ENCODE measurements at places on chromosomes 12 and 14.

- no peak for DNase-seq
These were observed 459.5 kb downstream of the RMST start for GRCh38 chr12:97921979-97922722.

DNA sequence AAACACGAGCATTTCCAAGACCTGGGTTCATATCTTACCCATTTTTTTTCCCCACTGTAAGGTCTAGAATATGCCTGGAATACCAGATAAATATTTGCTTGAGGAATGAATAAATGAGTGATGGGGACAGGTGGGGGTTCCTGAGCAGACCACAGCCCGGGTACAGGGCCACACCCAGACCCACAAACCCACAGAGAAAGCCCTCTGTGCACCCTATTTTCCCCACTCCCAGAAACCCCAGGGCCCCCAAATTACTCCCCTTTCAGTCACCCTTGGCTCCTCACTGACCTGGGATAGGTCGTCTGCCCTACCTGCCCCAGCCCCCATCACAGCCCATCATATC lies 66.5 kb upstream of the DDX11 start:
- no peak for DNase-seq

GRCh38 chr12:8156845-8157244 lies at the start of gene ZNF705A:
Gene ZNF705A (plus strand): TSS chr12:8157015. CDS start chr12:8172626, 15,611 bp downstream.
- no peak for DNase-seq

DNA sequence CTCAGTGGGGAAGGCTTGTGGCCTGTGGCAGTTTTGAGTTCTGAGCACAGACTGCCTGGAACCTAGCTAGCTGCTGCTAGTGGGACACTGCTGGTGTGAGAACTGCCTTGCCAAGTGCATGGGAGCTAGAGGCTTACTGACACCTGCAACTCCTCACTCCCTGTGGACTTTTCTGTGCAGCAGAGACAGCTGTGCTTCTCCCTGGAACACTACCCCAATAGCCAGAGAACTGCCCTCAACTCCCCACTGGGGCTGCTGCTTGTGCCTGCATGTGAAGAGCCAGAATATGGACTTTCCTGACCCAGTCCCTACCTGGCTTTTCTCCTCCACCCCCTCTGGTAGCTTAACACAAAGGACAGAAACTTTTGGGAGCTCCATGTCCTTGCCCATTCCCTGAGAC lies 222.6 kb downstream of the ADGRD1 start:
- no peak for DNase-seq

GRCh38 chr12:4562034-4562657 lies at the start of gene DYRK4:
Gene DYRK4 (plus strand): TSS chr12:4562208. CDS start chr12:4562246, 38 bp downstream.
- DNase-seq, result peak; percentile 93

DNA sequence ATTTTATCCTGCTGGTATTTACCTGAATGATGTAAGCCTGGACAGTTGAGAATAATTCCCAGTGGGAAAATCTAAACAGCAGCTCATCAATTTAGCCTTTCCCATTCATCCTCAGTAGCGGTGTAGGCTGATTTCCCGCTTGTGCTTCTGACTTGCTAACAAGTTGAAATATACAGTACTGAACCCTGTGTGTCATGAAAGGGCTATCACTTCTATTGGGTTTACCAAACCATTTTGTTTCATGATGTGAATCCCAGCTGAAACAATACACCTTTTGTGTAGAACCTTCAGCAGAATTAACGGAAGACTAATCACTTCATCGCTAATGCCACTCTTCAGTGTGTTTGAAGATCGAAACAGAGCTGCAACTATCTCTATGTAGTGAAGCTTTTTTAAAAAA lies 88.4 kb downstream of the POLR3B start:
- no peak for DNase-seq

- DNase-seq, result no peak
These were observed 218.7 kb upstream of the TBX3 start for GRCh38 chr12:114902665-114903064.

- DNase-seq, result no peak
These were observed 444.4 kb downstream of the NRXN3 start for GRCh38 chr14:78614593-78614992.

DNA sequence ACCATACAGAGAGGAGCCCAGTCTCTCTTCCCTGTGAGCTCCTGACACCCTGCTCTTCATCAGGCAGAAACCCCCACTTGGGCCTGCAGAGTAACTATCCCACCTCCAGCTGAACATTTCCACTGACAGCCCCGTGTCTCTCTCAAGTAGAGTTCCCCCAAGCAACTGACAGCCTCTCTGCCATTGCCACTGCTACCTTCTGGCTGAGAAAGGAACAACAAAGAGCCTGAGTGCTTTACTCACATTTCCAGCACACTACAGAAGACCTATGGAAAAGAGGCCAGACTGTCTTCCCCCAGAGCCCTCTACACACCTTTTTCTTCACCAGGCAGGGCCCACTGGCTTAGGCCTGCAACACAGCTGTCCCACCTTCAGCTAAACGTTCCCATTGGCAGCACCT lies 18.4 kb upstream of the ASCL1 start:
- no peak for DNase-seq

Measured in hepatocyte (in vitro differentiated cells).